Activated CD4-positive, alpha-beta T cell treated with anti-CD3 and anti-CD28 coated beads for 36 hours (primary cell): ENCODE measurements at places on chromosomes 1 and 21. TPM values are rescaled to one million over a fixed set of nuclear protein-coding genes. Genes with fewer than 3 reads are reported as not detected.

DNA sequence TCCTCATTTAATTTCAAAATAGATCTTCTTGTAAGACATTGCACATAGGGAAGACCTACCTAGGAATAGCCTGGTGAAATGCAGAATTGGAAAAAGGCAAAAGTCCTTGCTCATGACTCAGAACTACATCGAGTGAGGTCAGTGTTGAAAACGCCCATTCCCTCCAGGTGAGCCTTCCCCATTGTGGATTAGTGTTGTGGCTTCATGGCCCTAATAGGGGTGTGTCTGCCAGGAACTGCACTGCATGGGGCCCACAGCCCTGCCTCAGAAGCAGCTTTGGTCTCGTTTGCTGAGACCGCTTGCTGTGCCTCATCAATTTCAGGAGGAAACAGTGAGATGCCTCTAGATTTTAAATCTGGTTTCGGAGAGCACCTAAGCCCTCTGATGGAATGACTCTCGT lies 17.0 kb downstream of the TFF3 start:
- H3K27me3 ChIP-seq: no peaks in the 10 kb centered on the region

DNA sequence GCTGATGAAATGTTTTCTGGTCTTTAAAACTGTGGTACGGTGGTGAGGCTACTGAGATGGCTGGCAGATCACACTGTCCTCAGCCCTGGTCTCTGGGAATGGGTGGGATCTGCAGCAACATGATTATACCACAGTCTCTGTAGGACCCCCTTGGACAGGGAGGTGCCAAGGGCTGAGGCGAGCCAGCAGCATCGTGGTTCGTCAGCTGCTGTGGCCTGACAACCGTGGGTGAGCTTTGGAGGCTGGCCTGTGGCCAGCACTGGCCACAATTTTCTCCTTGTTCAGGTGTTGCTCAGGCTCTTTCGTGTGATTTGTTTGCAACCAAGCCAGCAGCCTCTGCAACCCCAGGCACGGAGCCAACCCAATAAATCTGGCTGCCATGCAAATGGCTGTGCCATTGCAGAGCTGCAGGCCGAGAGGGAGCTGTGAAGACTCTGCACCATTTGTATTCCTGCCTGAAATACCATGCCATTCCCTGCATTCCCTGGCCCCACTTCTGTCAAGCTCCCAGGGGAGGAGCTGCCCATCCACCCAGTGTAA lies 70.9 kb downstream of the PCP4 start:
- H3K36me3 ChIP-seq: no peaks in the 10 kb centered on the region
- no peaks in the 10 kb centered on the region for H3K4me1 ChIP-seq
- DNase-seq: no peak
- H3K4me3 ChIP-seq: no peak overlapping the region
- H3K27me3 ChIP-seq: no peaks in the 10 kb centered on the region

- H3K27ac ChIP-seq: no peak overlapping the region
- H3K36me3 ChIP-seq: no peaks in the 10 kb centered on the region
- H3K27me3 ChIP-seq: peaks cover 22% of the 10 kb centered on the region
- no peaks in the 10 kb centered on the region for H3K4me1 ChIP-seq
- DNase-seq: no peak
- no peak overlapping the region for H3K4me3 ChIP-seq
Measured at GRCh38 chr1:111920221-111921024, 69.0 kb downstream of the KCND3 start.

- H3K27ac ChIP-seq: no peak overlapping the region
- H3K4me1 ChIP-seq: peaks cover 4% of the 10 kb centered on the region
- no peaks in the 10 kb centered on the region for H3K27me3 ChIP-seq
- DNase-seq: no peak
Measured at GRCh38 chr1:200524092-200524491, 96.5 kb downstream of the KIF14 start.

- no peak overlapping the region for H3K4me3 ChIP-seq
- no peaks in the 10 kb centered on the region for H3K27me3 ChIP-seq
- no peaks in the 10 kb centered on the region for H3K4me1 ChIP-seq
Measured at GRCh38 chr21:42047821-42048613, 23.1 kb upstream of the UMODL1 start.

- no peak for DNase-seq
- peaks cover 2% of the 10 kb centered on the region for H3K27me3 ChIP-seq
- peaks cover 40% of the 10 kb centered on the region for H3K4me1 ChIP-seq
- H3K36me3 ChIP-seq: no peaks in the 10 kb centered on the region
- H3K4me3 ChIP-seq: peak overlapping the region; percentile 54
Measured at GRCh38 chr1:54486907-54487306, 61.1 kb upstream of the ACOT11 start.

Gene DIPK1A
- 6.5 TPM for total RNA-seq

Gene CDC42SE1
- 101 TPM for total RNA-seq

Gene BTBD8
- total RNA-seq: 1.8 TPM

Gene CFAP107
- not detected for total RNA-seq

Gene CHI3L1
- 0.09 TPM for total RNA-seq

Gene LRRC8C
- total RNA-seq: 37.1 TPM

Gene SPRR2A
- not detected for total RNA-seq

Gene CACNA1S
- total RNA-seq: not detected
